ENCODE measurements at places on chromosomes 7 and 10.

DNA sequence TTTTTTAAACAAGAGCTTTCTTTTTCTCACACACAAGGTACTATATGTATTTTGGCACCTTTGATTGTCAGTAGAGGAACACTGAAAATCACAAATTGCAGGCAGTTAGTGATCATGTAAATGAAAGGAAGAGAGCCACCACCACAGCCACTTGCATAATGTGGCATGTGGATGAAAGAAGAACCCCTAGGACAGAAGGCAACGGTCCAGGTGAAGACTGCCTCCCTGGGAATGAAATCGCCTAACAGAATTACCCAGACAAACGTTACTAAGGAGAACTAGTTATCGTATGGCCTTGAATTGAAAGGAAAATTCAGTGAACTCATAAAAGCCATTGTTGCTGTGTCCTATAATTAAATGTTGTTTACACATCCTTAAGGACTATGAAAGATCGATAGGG lies 41.2 kb upstream of the PTPRZ1 start:
- DNase-seq, result no peak

DNA sequence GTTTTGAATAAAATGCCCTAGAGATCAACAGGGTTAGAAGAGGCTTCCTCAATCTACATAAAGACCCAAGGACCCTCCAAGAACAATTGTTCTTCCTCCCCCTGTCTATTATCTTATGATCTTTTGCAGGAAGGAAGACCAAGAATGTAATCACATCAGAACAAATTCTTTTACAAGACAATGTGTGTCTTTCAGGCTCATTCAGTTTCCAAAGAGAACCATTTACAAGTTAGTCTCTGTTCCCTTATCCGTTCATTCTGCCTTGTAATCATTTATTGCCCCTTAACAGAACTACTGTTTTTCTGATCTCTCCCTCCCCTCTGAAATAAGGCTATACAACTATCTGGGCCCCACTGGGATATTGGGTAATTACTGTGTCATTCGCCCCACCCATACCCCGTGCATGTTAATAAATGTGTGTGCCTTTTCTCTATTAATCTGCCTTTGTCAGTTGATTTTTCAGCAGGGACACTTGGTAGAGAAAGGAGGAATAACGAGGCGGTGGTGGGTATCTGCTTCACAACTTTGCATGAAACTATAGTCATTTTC lies 5.7 kb upstream of the MKRN1 start:
- DNase-seq, result no peak

DNA sequence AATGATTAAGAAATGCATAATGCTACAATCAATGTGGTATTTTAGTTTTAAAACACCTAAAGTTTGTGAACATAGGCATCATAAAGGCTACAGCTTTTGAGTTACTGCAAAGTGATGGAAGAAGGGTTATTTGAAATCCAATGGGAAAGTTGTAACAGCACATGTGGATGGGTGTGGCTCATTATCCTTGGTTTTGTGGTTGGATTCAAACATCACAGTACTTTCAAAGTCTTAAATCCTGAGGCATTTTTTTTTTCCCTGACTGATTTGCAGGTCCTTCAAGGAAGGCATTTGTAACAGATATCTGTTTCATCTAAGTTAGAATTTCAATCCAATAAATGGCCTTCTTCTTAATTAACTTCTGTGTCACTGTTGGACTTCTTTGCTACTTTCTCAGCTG lies 9.8 kb upstream of the SHTN1 start:
- DNase-seq, result no peak

- no peak for DNase-seq
Observed at GRCh38 chr10:34001087-34001580, 666.7 kb upstream of the NRP1 start.

DNA sequence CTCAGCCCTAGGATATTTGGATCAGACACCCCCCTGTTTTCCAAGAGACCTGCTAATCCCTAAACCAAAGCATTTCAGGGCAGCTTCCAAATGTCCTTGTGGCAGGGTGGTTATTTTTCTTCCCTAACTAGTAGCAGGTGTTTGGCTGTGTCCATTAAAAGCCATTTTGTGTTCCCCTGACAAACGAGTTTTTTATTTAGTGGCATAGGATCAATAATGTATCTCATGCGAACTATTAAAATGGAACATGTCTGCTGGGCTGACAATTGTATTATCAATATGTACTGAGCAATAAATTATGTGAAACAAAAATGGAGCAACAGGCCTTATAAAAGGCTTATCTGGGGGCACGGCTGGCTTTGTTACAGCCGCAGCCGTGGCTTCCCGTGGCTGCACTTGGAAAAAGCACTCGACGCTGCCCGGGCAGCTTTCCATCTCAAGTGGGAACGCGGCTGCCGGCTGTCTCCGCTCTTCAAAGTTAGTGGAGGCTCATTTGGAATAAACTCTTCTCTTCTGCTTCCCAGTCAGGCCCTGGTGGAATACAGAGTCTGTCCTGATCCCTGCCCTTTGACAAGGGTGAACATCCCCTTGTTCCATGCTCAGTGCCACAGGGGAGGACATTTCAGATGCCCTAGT lies 554.3 kb downstream of the TYW1 start:
- DNase-seq, result no peak

DNA sequence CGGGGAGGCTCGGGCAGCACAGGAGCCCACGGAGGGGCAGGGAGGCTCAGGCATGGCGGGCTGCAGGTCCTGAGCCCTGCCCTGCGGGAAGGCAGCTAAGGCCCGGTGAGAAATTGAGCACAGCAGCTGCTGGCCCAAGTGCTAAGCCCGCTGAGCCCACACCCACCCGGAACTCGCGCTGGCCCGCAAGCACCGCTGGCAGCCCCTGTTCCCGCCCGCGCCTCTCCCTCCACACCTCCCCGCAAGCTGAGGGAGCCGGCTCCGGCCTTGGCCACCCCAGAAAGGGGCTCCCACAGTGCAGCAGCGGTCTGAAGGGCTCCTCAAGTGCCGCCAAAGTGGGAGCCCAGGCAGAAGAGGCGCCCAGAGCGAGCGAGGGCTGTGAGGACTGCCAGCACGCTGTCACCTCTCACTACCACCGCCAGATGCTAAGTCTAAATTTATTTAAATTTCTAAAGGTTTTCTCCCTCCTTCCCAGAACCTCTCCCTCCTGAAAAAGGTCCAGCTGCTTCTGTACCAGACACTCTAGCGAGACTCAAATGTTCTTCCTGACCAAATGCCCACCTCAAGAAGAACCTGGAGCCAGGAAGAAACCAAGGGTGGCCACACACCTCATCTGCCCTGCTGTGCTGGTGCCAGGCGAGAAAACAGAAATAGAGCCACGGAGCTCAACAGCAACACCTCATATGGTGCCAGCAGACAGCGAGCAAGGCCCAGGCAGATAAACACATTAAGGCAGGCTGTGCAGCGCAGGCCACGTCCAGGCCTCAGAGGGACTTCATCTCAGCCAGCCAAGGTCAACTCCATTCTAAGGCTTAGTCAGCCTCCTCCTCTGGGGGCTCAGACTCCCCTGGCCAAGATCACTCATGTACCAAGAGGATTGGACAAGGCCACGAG lies 47.0 kb downstream of the KCNMA1 start:
- DNase-seq, result no peak

GRCh38 chr10:75261813-75262705 lies 26.3 kb upstream of the COMTD1 start:
- DNase-seq, result no peak

- DNase-seq, result no peak
Observed at GRCh38 chr10:127698886-127699285, 38.1 kb upstream of the FOXI2 start.

DNA sequence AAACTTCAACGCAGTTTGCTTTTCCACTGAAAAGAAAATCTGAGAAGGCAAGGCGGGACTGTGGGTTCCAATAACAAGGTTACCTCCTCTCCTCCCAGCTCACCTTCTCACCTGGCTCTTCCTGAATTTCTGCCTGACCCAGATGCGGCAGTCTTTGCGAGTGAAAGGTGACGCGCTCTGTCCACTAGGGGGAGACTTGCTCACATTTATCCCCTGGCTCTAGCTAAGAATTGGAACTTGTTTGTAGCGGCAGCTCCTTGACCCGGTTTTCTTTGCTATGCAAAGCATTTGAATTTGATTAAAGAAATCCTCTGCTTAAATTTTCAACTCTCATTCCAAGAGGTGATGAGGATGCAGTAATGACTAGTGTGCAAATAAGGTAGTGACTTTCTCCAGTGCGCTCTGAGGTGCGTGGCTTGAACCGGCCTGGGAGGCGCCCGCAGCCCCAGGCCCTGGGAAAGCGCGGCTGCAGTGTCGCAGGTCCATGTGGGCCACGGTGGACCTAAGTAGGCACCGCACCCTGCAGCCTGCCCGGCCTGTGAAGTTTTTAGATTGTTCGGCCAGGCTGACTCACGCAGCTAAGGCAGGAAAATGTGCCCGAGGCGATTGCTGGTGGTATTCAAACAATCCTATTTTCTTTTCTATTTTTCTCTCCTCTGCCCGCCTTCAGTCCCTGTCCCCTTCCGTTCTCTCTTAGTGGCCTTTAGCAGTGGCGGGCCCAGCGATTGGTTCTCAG lies 336.9 kb upstream of the NPSR1 start:
- DNase-seq, result peak; percentile 4

DNA sequence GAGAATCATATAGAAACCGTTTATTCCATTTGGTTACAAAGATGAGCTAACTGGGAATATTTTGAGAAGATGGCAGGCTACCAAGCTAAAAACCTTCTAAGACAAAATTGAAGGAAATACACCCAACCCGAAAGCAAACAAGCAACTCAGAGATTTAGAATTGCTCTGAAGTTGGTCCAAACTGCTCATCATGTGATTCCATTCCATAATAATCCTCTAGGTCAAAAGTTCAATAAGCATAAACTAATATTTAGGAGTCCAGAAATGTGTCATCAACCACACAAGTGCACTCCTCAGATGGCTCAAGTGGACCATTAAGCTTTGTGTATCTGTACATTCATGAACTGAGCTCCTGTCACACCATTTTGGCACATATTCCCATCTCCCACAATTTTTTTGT lies 28.7 kb downstream of the DGKI start:
- no peak for DNase-seq

DNA sequence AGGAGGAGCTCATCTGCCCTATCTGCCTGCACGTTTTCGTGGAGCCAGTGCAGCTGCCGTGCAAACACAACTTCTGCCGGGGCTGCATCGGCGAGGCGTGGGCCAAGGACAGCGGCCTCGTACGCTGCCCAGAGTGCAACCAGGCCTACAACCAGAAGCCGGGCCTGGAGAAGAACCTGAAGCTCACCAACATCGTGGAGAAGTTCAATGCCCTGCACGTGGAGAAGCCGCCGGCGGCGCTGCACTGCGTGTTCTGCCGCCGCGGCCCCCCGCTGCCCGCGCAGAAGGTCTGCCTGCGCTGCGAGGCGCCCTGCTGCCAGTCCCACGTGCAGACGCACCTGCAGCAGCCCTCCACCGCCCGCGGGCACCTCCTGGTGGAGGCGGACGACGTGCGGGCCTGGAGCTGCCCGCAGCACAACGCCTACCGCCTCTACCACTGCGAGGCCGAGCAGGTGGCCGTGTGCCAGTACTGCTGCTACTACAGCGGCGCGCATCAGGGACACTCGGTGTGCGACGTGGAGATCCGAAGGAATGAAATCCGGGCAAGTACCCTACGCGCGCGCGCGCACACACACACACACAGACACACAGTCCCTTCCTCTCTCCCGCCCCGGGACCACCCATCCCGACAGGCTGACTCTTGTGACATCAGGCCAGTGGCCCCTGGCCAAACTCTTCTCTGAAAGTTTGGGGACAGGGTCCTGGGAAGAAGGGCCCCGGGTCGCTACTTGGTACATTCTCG lies 538 bp downstream of the TRIM8 start:
- DNase-seq, result peak; percentile 73

- DNase-seq, result no peak
Observed at GRCh38 chr10:3897156-3897555, 112.1 kb upstream of the KLF6 start.

DNA sequence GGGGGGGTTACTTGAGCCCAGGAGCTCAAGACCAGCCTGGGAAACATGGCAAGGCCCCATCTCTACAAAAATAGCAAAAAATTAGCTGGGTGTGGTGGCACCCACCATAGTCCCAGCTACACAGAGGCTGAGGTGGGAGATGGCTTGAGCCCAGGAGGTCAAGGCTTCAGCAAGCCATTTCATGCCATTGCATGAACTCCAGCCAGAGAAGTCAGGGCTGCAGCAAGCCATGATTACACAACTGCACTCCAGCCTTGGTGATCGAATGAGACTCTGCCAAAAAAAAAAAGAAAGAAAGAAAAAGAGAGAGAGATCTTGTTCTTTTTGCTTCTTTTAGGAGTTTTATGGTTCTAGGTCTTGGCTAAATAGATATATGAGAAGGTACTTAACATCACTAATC lies 200.2 kb upstream of the PHYHIPL start:
- no peak for DNase-seq

GRCh38 chr10:75530299-75530698 lies 98.9 kb downstream of the LRMDA start:
- DNase-seq, result no peak

GRCh38 chr10:124318811-124319210 lies 99.9 kb downstream of the OAT start:
- no peak for DNase-seq

DNA sequence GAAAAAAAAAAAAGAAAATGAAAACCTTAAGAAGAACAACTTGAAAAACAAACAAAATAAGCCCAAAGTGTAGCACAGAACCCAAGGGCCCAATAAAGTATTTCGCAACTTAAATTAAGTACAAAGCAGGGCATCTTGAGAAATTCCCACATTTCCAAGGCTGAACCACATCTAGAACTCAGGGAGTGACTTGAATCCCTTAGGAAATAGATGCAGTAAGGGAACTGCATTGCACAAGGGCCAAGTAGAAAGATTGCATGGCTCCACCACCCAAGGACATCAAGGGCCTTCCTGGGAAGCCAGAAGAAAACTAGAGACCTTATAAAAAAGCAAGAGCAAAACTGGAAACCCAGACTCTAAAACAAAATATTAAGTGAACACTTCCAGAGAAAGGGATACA lies 352.7 kb downstream of the CXCL12 start:
- DNase-seq, result no peak

DNA sequence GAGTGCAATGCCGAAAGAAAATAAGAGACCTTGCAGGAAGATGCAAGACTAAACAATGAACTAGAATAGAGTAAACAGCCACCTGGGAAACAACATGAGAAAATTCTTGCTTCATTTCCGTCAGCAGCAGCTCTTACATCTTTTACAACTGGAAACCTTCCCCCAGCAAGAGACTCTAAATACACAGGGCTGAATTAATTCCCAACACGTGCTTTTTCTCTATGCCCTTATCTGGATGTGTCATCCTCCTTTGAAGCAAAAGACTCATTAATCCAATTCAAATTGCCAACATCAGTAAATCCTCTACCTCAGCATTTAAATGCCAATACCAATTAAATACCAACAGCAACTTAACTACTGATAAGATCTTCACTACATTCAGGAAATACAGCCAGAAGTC lies 99.0 kb upstream of the PDE1C start:
- no peak for DNase-seq

DNA sequence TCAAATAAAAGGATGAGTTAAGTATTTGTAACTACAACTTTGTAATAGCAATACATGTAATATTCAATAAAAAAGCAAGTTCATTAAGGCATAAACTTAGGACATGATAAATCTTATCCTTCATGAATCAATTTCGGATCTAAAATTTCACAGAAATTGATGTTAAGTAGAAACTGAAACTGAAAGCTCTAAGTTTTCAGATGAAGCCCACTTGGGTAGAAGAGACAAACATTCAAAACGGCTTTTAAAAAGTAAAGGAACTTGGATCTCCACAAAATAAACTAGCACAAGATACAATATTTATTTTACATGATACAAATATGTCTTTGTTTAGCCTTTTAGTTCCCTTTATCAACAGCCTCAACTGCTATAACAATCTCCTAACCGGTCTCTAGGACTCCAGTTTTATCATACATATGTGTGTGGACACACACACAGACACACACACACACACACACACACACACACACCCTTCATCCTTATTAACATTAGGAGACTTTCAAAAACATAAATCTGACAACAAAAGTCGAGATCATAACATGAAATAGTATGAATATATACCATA lies 83.7 kb downstream of the USP6NL start:
- DNase-seq, result no peak

Data from stimulated activated CD4-positive, alpha-beta T cell treated with anti-CD3 and anti-CD28 coated beads, Interleukin-15, amount 100 ng/mL, for 48 hours (primary cell).